Hepatocyte (in vitro differentiated cells): ENCODE measurements at places on chromosomes 5 and 9.

GRCh38 chr5:78889369-78890140 lies 95.6 kb downstream of the ARSB start:
- DNase-seq, result no peak

DNA sequence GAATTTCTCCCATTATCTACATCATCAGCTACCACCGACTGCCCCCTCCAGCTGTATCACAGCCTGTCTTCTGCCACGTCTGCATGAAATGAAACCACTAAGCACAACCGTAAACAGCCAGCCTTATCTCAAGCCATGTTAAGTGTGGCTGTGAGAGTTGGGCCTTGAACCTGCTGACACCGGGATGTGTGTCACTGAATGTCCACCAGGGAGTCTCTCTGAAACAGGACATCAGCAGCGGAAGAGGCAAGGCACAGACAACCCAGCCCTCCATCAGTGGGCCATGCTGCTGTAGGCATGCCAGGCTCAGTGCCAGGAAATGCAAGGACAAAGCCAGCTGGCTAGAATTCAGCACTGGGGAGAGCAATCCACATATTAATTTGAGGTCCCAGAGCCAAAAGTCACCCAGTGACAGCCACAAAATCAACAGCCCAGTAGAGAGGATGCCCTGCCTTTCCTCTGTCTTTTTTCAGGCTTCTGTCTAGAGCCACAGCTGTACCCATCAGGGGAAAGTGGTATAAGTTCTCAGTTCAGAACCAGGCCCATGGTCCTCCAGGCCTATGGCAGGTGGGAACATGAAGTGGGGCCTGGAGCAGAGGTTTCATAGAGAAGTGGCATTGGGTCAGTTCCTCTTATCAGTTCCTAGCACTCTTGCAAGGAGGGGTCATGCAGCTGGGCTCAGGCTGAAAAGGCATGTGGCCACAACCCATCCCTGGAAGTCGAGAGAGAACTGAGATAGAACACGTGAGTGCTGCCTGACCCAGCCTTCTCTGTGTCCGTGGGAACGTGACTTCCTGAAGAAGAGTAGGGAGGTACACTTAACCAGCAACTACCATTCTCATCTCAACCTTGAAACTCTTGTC lies 199.4 kb downstream of the ESM1 start:
- peak; percentile 26 for DNase-seq

- DNase-seq, result no peak
These were observed 11.8 kb upstream of the TGFBI start for GRCh38 chr5:136016945-136017530.

- DNase-seq, result no peak
These were observed 206.9 kb upstream of the PCSK5 start for GRCh38 chr9:75683591-75683990.

GRCh38 chr9:35856882-35857281 lies 13.3 kb downstream of the OR13J1 start:
- peak; percentile 2 for DNase-seq

GRCh38 chr5:54073735-54074134 lies 236.6 kb downstream of the ARL15 start:
- DNase-seq, result no peak

GRCh38 chr9:92745881-92746280 lies 18.8 kb downstream of the BICD2 start:
- DNase-seq, result no peak

DNA sequence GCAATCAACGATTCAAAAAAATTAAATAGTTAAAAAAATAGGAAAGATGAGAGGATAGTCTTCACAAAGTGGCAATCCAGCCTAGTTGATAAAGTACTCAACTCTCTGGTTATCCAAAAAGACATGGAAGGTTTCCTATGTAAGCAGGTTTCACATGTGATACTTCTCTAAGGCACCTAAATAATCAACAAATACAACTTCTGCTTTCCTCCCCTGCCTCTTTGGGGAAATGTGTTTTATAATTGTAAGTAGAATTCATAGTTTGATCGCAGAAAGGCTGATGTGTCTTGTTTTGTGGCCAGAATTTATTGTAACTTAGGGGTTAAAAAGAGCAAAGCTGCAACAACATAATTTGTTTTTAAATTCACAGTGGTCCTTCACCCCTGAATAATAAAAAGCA lies 855.5 kb upstream of the DMAC1 start:
- DNase-seq, result no peak

- no peak for DNase-seq
These were observed 11.6 kb downstream of the SCAI start for GRCh38 chr9:125131778-125132177.

DNA sequence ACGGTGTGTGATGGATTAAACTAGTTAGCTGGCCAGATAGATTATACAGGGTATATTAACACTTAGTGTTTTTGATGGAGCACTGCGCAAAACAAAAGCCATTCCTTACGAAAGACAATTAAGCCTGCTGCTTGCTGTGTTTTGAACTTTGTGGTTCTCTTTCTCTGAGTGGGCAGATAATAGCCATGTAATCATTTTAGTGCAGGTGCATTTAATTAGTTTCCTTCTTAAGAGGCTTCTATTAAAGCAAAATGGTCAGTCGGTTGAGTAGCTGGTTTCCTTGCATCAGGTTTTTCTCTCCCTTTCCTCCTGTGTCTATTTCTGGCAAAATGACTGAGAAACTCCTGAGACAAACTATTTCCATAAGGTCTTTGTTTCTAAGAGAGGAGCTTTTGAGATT lies 512.5 kb downstream of the DMAC1 start:
- DNase-seq, result no peak

GRCh38 chr9:32533336-32533735 lies 7.3 kb upstream of the RIGI start:
- DNase-seq, result no peak

GRCh38 chr9:113656771-113657670 lies 193.5 kb downstream of the RGS3 start:
- DNase-seq, result no peak

GRCh38 chr5:149747833-149748366 lies 17.8 kb downstream of the PPARGC1B start:
- DNase-seq, result peak; percentile 58

DNA sequence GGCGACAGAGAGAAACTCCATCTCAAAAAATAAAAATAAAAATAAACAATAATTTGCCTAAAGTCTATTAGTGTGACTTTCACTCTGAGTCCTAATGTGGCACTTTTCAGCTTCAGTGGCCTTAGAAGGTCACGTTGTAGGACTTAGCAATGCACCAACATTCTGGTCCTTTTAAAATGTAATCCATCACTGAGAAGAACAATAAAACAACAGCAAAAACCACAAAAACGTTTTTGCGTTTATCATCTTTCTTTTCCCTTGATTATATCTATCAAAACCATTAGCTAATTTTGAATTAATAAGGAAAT lies 190.1 kb upstream of the ZNF608 start:
- DNase-seq, result no peak

GRCh38 chr9:4842213-4842612 lies 49.5 kb downstream of the RCL1 start:
- no peak for DNase-seq

- no peak for DNase-seq
These were observed 133.4 kb downstream of the SLC25A46 start for GRCh38 chr5:110872200-110872599.

- DNase-seq, result no peak
These were observed 173.1 kb downstream of the KDM4C start for GRCh38 chr9:6930827-6931226.

GRCh38 chr5:9533096-9533495 lies 12.8 kb downstream of the SEMA5A start:
- DNase-seq, result no peak

GRCh38 chr9:130129432-130130061 lies 42.7 kb upstream of the NCS1 start:
- DNase-seq, result no peak

- DNase-seq, result no peak
These were observed 129.7 kb upstream of the MAP3K1 start for GRCh38 chr5:56685503-56686217.

DNA sequence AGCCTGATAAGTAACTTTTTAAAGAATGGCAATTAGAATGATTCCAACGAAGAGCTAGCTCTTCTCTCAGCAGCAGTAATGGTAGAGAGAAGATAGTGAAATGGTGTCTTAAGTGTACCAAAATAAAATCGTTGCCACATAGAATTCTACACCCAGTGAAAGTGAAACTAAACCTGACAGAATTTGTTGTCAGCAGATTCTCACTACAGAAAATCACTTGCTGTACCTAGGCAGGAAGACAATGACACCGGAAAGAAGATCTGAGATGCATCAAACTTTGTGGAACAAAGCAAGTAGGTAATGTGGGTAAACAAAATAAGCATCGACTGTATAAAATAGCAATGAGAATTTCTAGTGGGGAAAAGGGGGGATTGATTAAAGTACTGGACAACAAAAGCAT lies 20.7 kb upstream of the EBF1 start:
- DNase-seq, result no peak

- DNase-seq, result no peak
These were observed 167.0 kb upstream of the ZNF618 start for GRCh38 chr9:113708821-113709713.

- no peak for DNase-seq
These were observed 46.3 kb downstream of the DROSHA start for GRCh38 chr5:31485376-31486207.
